Activated naive CD4-positive, alpha-beta T cell treated with anti-CD3 and anti-CD28 coated beads for 36 hours (primary cell): ENCODE measurements at places on chromosomes 2 and 18. TPM values are rescaled to one million over a fixed set of nuclear protein-coding genes. Genes with fewer than 3 reads are reported as not detected.

Gene RTP5
- not detected for total RNA-seq

Gene CDH19
- not detected for total RNA-seq

Gene SCN3A
- 0.10 TPM for total RNA-seq

Gene DLX1
- total RNA-seq, result not detected

Gene CNGA3
- total RNA-seq, result not detected

Gene NEDD4L
- total RNA-seq, result 5.3 TPM

Gene LRRC30
- total RNA-seq, result not detected

Gene RGPD4
- 0.07 TPM for total RNA-seq
